ENCODE measurements at places on chromosomes 1 and 21. TPM values are rescaled to one million over a fixed set of nuclear protein-coding genes. Genes with fewer than 3 reads are reported as not detected.

DNA sequence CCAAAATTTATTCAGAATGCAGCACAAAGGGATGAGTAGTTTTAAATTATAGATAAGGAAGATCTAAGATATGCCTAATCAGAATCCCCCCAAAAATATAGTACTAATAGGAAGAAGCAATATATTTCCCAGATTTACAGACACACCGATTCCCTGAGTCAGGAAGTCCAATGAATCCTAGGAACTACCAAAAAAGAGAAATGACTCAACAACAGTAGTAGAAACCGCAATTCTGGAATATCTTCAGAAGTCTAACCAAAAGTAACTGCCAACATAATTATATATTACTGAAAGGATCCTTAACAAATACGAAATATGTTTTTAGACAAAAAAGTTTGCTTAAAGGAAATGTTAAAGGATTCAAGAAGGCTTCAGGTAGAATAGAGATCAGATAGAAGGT is 10.3 kb downstream of the AHCTF1 start:
- DNase-seq, result no peak

DNA sequence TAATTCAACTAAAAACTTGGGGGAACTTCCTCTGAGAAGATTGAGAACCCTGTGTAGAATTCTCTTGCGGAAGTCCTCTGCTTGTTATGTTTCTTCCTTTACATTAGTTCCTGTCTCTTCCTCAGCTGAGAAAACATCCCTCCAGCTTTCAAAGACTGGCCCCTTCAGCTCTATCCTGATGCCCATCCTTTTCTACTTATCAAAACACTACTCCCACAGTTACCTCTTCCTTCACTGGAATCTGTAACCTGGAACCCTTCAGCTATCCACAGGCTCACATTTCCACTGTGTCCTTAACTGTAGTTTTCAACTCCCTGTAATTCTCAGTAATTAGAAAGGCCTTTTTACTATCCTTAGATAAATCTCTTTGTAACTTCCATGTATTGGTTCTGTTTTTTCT is 6.0 kb upstream of the DEDD start:
- no peak for DNase-seq

DNA sequence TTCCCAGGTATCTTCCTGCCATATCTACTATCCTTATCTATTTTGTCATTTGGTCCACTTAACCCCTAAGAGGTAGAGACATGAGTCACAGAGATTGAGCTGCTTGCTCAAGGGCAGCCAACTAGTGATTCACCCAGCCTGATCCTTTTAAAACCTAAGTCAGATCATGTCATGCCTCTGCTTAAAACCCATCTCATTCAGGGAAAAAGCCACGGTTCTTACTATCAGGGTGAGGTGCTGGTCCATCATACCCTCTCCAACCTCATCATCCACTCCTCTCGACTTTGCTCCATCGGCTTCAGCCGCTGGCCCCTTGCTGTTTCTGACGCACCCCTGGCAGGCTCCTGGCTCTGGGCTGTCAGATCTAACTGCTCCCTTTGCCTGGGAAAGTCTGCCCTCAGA is 14.4 kb upstream of the PPP1R15B start:
- DNase-seq, result no peak

The KCNAB2 gene
- 6.1 TPM for polyA plus RNA-seq

The FAM72B gene
- polyA plus RNA-seq, result 6.0 TPM

The STYXL2 gene
- not detected for polyA plus RNA-seq

DNA sequence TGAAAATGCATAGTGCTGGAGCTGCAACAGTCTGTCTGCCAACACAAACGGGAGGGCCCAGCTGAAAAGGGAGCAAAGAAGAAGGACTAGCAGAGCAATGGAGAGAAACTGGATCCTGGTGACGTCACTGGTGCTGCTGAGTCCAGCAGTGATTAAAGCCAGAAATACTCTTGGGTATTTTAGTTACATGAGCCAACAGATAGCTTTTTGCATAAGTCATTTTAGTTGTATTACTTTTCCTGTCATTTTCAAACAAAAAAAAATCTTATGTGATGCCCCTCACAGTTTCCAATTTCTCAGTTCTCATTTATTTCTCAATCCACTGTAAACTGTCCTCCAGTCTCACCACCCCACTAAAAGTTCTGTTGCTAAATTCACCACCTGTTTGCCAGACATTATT is 38.7 kb upstream of the NEK7 start:
- DNase-seq, result no peak

The LORICRIN gene
- polyA plus RNA-seq, result not detected

Data from SK-N-SH (cell line).